Retinal pigment epithelial cell (primary cell): ENCODE measurements at places on chromosomes 1 and 21.

- DNase-seq = peak; percentile 20
These were observed 26.7 kb downstream of the BTG3 start for GRCh38 chr21:17585875-17586450.

DNA sequence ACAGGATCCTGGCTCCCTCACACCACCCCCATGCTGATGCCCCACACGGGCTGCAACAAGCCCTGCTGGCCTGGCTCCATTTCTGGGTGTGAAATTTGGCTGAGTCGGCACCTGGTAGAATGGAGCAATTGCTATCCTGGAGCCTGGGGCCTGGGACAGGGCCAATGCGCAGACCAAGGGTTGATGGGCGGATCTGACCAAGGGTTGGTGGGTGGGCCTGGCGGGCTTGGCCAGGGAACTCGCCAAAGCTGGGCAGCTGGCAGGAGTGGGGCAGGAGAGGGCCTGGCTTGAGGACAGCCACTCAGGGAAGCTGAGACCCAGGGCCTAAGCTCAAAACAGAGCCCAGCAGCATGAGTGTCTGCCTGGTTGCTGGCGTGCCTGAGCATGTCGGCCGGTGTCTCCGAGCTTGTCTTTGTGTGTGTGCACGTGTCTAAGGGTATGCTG is 70.9 kb upstream of the POU3F1 start:
- no peak for DNase-seq

DNA sequence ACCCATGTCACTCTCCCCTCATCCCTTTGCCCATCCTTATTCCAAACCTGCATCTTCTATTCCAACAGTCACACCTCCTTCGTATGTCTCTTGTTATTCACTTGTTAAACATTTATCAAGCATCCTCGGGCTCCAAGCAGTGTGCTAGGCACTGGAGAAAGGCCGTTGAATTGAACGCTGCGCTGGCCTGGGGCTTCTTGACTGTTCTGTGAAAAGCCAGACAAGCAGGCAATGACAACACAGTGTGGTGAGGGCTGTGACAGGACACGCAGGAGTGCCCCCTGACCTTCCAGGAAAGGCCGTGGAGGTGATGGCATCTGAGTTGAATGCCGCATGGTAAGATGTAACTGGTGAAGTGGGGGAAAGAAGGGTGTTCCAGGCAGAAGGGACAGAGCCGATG is 19.2 kb downstream of the ETV3 start:
- DNase-seq = no peak

GRCh38 chr1:46489638-46490405 is at the start of gene DMBX1:
Gene DMBX1 (plus strand): TSS chr1:46489836. CDS start chr1:46507011, 17,175 bp downstream.
- no peak for DNase-seq

DNA sequence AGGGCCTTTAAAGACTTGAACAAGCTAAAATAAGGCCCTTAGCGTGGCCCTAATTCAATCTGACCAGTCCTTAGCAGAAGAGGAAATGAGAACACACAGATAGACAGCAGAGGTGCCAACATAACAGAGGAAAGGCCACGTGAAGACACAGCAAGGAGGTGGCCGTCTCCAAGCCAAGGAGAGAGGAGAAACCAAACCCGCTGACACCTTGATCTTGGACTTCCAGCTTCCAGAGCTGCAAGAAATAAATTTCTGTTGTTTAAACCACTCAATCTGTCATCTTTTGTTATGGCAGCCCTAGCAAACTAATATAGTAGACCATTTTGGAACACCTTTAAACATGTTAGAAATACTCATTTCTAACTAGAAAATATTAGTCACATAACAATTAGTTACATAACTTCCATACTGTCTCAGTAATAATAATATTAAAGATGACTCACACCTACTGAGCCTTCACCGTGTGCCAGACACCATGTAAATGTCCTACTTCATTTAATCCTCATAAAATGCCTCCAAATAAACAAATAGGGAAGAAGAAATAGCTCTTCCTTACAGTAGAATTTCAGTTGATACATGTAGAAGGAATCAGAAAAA is 47.9 kb downstream of the S1PR1 start:
- no peak for DNase-seq

DNA sequence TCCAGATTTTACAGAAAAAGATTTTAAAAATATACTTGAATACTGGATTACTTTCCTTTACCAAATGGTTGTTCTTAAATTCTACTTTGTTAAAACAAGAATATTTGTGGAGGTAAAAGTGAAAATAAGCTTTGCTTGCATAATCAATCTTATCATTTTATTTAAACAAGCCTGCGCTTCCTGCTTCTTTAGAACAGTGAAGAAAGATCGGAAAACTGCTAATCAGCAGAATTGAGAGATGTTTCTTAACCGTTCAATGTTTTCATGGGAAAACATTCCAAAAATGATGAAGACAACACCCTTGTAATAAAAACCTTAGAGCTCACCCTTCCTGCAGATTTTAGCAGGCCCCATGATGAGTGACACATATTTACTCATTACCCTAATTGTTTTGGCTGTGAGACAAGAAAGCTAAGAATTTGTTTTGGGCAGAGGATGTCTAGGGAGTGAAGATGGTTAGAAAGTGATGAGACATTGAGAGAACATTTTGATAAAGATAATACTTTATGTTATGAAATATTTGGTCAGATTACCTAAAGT is 72.6 kb downstream of the TPR start:
- DNase-seq = no peak
